ENCODE measurements at places on chromosomes 7 and 10.

DNA sequence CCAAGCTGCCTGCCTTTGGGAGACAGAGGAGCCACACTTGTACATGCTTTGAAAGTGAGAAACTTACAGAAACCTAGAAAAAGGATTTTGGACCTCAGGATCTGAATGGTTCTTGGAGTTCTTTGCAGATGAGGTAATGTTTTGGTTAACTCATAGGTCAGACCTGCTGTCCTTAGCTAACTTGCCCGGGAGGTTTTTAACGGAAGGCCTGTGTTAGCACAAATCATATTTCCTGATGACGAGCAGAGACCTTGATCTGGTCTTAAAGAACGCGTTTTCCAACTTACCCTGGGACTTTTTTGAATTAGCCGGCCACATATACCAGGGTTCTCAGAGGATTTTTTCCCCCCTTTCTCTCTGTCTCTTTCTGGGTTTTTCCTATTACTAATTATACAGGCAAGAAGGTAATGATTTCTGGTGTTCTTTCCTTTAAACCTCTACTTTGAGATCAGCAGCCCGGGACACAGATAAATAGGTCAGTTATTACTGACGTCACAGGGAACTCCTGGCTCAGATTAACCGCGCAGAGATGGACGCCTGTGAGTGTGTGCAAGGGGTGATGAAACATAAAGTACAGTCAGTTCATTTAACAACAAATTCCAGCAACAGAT lies 101.7 kb upstream of the KLF6 start:
- no peak for DNase-seq

DNA sequence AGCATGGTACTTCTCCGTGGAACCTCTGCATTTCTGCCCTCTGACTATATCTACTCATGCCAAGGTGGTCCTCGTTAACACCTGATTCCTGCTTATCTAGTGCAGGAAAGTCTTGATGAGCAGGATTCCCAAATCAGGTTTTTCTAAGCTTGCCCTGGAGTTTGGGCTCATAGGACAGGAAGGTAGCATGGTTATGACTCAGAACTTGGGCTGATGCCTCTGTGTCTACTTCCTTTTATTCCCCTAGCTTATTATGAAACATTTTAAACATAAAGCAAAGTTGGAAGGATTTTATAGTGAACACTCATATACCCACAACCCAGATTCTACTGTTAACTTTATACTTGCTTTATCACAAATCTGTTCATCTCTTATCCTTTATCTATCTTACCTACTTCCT lies 5.6 kb downstream of the SUFU start:
- DNase-seq = no peak

DNA sequence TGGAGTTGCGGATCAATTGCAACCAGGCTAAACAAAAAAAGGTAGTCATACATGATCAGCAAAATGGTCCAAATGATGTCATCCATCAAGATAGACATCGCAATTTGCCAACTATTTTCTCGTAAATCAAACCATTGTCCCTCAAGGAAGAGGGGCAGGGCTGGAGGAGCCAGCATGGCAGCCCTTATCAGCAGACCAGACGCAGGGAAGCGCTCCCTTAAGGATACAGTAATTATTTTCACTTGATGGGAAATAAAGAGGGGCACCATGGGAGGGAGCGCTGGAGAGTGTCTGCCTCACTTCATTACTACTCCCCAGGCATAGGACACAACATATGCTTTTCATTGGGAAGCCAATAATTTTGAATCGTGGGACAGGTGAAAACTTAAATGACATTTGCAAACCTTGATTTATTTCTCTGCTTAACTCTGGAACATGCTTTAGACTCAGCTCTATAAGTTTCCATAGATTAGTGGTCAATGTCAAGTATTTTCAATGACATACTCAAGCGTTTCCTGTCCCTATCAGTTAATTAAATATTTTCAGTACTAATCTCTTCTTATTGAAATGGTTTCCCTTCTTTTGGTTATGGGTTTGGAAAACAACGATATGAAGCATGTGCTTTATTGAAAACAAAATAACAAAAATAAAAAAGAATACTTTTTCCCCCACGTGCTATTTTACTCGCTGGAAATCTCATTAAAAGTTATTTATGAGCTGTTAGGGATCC lies 202.4 kb upstream of the HABP2 start:
- no peak for DNase-seq

DNA sequence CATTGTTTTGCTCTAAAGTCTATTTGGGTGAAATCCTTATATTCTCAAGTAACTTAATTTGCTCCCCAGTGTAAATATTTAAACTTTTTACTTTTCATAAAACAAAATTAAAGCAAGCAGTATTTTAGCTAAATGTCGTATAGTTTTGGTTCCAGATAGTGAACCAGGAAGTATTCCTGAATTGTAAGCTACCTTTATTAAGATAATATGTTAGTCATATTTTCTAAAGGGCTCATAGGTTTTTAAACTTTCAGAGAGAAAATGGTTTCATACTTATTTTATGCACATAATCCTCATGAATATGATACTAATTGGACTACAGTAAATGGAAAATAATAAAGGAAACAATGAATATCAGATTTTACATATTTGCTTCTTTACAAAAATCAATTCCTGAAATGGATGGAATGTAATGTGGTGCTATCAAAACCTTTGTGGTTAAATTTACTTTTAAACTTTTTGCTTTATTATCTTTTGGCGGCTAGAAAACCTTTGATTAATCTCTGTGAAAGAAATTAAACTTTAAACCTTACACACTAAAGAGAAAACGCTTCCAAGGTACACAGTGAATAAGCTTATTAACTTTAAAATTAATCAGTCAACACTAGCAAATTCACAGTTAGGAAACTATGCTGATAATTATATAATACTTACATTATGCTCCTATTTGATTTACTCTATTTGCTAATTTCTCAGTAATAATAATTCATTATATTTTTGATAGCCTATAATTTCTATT lies 76.6 kb upstream of the RHOBTB1 start:
- DNase-seq = no peak

DNA sequence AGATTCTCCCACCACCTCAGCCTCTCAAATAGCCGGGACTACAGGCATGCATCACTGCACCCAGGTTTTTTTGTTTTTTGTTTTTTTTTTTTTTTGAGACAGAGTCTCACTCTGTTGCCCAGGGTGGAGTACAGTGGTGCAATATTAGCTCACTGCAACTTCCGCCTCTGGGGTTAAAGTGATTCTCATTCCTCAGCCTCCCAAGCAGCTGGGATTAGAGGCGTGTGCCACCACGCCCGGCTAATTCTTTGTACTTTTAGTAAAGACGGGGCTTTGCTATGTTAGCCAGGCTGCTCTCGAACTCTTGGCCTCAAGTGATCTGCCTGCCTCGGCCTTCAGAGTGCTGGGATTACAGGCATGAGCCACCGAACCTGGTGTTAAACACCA lies 107.5 kb upstream of the KIF5B start:
- DNase-seq = no peak

DNA sequence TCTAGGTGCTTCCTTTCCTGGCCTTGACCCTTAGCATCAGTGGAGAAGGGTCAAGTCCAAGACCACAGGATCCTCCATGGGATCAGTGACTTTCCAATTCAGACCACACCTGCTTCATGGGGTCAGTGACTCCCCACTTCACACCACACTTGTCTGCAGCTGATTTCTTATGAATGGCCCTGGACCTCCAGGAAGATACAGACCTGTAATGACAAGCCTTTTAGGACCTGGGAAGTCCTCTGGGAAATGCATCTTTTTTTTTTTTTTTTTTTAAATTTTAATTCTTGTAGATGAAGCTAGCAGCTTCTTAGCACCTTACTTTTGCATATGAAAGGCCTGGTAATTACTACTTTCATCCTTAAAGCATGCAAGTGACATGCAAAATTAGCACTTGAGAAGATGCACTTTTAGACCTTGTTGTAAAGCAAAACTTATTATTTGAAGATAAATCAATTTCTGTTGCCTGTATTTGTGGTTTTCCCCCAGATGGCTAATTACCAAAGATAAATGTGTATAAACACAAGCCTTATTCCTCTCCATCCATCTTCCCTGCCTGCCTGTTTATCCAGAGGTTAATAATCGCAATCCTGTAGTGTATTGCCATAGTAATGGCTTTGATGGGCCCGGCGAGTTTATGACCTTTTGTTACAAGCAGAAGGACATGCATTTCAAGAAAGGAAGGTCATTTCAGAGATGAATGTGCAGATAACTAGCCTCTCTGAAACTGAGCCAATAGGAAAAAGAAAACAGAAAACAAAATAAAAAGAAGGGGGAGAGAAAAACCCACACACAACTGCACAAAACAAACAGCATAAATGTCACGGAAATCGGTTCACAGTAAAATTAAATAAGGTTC lies 1018.7 kb downstream of the TYW1 start:
- no peak for DNase-seq

GRCh38 chr7:106064771-106065574 lies 47.1 kb downstream of the SYPL1 start:
- DNase-seq = no peak
